ENCODE measurements at places on chromosomes 5 and 9.

- no peak for DNase-seq
Observed at GRCh38 chr5:37570597-37570996, 191.5 kb downstream of the WDR70 start.

DNA sequence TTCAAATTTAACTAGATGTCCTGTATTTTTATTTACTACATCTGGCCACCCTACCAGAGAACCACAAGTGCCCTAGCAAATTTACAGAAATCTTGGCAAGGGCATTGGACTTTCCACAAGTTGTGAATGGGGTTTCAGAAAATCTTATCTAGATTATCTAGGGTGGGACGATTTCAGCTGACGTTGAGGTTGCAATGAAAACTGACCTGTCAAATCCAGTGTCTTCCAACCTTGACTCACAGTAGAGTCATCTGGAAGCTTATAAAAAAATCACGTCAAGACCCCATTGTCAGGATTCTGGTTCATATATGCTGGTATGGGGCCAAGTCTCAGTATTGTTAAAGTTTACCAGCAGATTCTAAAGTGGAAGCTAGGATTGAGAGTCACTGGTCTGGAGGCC, 109.6 kb upstream of the ACTBL2 start:
- DNase-seq, result no peak

DNA sequence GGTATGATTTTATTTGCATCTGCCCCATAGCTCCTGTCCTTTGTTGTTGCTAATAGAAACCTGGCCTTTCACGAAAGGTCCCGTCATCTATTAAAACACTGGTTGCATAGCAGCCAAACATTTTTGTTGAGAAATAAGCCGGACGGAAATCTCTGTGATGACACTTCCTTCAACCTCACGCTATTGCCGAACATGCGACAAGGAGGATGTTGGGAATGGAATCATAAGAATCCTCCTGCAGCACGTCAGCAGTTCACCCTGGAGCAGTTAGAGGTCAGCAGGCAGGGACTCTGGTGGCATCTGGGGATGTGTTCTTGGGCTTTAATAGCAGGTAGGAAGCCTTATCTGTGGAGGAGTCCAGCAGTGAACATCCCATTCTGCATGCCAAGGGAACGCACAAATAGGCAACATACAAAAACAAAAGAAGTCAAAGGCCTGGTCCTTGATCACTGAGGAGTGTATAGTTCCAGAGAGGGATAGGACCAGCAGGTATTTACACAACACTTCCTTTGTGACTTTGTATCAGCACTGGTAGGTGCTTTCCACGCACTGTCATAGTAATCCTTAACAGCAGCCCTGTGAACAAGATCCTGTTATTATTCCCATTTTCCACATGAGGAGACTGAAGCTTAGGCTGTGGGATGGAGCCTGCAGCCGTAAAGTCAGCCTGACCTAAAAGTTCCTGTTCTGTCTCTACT, 33.4 kb downstream of the ARHGAP26 start:
- peak; percentile 18 for DNase-seq

- peak; percentile 67 for DNase-seq
Observed at GRCh38 chr5:181181650-181182565, 23.1 kb downstream of the TRIM7 start.

DNA sequence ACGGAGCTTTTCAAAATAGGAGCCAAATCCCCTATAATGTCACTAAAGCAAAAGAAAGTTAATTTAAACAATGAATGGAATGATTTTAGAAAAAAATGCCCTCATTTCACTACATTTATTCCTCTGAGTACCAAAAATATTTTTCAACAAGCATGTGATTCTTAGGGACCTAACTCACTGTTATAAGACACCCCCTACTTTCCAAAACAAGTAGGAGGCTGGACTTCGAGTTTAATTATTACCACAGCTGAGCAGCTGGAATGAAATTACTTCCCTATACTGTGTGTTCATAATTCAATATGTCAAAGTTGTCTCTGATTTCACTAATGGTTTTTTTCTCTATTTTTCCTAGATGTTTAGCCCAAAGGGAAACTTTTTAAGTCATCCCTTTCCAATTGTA, 61.6 kb downstream of the SAXO1 start:
- DNase-seq, result no peak

DNA sequence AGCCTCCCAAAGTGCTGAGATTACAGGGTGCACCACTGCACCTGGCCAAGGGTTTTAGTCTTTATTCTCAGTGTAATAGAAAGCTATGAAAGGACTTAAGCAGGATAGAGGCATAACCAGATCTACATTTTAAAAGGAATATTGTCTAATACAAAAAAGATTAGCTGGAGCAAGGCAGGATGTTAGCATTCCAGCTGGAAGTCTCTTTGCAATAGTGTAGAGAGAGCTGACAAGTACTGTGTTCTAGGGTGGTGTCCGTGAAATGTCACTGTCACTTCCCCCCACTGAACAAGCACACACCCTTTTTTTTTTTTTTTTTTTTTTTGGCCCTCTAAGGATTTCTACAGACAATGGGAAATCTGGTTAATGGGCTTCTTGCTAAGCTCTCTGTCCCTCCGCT, 24.2 kb upstream of the DEPDC1B start:
- no peak for DNase-seq

GRCh38 chr5:25190521-25191000, 545.8 kb upstream of the CDH10 start:
- no peak for DNase-seq

GRCh38 chr5:39419796-39420195, 5.0 kb downstream of the DAB2 start:
- no peak for DNase-seq

GRCh38 chr5:53814819-53815218, 254.4 kb downstream of the NDUFS4 start:
- no peak for DNase-seq

GRCh38 chr9:26243029-26243697, 564.9 kb upstream of the TUSC1 start:
- no peak for DNase-seq

DNA sequence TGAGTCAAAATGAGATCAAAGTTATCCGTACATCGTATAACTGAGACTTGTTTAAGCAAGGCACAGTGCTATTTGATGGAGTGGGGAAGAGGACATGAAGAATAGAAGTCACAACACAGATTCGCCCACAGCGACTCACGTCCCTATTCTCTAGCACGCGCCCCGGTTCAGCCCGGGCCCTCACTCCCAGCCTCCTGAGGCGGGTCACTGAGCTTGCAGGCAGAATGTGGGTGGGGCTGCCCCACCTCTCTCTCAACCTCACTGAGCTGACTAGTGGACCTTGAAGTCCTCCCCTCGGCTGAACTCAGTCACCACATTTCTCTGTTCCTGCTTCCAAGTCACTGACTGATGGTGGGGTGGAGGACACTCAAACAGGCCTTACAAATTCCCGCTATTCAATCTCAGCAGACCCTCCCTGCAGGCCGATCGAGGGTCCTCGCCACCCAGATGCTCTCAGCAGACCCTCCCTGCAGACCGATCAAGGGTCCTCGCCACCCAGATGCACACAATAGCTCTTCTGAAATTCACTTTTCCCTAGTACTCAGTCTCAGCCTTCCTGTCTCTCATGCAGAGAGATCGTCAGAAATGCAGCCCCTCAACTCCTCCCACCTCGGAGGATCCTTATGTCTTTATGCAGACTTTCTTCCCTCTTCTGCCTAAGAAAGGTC, 12.9 kb downstream of the GLDC start:
- DNase-seq, result no peak

GRCh38 chr5:55692106-55692417, 20.1 kb downstream of the SLC38A9 start:
- no peak for DNase-seq

GRCh38 chr9:94168203-94169000, 84.1 kb downstream of the PTPDC1 start:
- no peak for DNase-seq

DNA sequence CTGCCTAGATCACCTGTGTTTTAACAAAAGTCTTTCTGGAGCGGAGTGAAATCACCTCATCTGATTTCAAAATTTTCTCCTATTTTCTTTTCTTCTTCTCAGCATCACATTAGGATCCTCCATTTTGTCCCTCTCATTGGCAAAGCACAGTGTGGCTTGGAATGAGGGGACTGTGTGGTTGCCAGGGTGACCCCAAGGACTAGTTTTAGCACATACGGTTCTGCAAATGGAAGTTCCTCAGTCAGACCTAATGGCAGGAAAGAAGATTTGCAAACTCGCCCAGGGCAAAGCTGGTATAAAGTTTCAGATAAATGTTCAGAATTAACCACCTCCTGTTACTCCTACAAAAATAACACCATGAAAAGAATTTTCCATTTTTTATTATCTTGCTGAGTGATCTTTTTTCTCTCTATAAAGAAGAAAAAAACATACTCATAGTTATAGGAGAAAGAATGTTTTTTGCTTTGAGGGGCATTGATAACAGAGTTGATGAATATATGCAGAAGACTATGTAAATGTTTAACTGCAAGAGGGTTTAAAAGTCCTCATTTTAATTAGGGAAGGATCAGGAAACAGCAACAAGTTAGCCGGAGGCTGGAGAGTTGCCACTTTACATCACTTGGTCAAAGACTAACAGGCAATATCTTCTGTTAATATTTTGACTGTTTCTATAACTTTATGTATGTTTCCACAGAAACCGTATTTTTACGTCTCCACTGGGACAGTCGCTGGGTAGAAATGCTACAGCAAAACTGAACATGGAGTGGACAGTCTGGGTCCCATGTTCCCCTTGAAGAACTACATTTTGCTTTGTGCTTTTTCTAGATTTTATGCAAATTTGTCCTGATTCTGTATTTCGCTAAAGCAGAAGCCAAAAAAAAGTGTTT, 257.8 kb downstream of the NR2F1-AS1 start:
- DNase-seq, result no peak
